ENCODE measurements at places on chromosomes 5 and 9.

DNA sequence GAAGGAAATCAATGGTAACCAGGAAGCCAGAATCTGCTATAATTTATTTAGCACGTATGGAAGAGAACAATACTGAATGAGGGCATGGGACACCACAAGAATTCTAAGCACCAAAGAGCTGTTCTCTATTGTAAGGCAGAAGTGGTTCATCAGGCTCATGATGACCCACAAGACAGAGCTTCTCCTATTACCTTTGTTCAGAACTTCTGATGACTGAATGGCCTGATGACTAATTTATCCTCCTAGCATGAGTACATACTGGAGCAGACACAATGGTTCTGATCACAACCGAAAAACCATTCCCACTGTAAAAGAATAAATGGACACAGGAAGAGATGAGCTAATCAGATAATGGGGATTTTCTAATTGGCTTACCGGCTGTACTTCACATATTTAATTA lies 329.8 kb upstream of the PDE4D start:
- DNase-seq: no peak

GRCh38 chr9:81071108-81071507 lies 618.2 kb downstream of the TLE1 start:
- no peak for DNase-seq

GRCh38 chr5:147667363-147667762 lies 115.2 kb downstream of the JAKMIP2 start:
- DNase-seq: no peak

- no peak for DNase-seq
Measured at GRCh38 chr9:93228453-93228852, 44.5 kb downstream of the WNK2 start.

DNA sequence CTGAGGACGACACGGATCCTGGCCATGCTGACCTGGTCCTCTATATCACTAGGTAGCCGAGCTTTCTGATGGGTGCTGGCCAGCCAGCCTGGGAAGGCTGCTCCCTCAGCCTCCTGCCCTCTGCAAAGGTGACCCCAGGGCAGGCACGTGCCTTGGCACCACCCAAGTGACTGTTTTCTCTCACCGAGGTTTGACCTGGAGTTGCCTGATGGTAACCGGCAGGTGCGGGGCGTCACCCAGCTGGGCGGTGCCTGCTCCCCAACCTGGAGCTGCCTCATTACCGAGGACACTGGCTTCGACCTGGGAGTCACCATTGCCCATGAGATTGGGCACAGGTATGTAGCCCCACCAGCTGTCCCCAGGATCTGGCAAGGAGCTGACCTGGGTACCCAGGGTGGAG lies 3.8 kb downstream of the ADAMTS13 start:
- DNase-seq: no peak

DNA sequence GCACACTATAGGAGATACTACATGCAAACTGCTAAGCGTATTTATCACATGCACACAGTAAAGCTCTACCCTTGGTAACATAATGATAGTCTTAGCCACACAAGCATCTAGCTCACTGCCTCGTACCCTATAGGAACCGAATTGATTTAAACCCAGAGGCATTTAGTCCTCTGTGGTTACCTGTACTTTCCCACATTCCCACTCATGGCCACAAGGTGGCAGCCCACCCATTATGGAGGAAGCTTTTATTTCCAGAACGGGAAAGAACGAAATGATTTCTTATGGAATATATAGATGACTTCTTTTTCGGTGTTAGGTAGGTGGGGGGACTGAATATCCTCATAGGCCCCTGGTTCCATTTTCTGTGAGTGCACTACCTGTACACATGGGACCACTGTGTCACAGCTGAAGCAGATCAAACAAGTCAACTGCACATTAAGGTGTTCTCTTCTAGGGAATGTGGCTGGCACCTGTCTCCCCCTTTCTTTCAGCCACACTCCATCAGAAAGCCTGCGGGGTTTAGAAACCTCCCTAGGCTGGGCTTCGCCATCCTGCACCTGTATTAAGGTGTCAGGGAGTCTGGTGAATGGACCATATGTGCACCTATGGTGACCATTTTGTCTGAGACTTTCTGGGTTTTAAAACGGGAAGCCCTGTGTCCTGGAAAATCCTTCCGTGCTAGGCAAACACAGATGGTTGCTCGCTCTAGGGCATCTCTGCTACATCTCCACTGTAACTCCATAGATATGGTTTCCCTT lies 313.2 kb downstream of the SLIT3 start:
- peak; percentile 23 for DNase-seq

GRCh38 chr9:21121595-21122251 lies 19.9 kb downstream of the IFNW1 start:
- DNase-seq: no peak

- DNase-seq: no peak
Measured at GRCh38 chr5:137215261-137215660, 283.9 kb downstream of the SPOCK1 start.

- DNase-seq: no peak
Measured at GRCh38 chr5:149937610-149938009, 7.0 kb downstream of the PDE6A start.

GRCh38 chr5:163695830-163696578 lies 190.6 kb downstream of the MAT2B start:
- DNase-seq: no peak

DNA sequence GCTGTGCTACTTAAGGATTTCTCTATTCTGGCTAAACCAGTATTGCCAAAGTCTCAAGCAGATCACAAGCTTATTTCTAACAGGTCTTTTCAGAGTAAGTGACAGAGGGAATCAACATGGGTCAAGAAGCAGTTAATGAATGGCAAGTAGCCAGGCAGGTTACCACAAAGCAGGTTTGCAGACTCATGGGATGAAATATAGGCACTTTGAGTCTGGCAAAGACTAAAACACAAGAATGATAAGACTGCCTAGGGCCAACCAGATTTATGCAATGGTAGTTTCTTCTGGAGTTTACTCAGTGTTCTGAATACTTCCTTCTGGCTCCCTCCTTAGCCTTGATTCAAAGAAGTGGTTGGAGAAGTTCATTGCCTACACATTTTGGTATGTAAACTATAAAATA lies 3.6 kb downstream of the HMGCS1 start:
- no peak for DNase-seq

GRCh38 chr9:18666986-18667772 lies 193.2 kb downstream of the ADAMTSL1 start:
- no peak for DNase-seq

DNA sequence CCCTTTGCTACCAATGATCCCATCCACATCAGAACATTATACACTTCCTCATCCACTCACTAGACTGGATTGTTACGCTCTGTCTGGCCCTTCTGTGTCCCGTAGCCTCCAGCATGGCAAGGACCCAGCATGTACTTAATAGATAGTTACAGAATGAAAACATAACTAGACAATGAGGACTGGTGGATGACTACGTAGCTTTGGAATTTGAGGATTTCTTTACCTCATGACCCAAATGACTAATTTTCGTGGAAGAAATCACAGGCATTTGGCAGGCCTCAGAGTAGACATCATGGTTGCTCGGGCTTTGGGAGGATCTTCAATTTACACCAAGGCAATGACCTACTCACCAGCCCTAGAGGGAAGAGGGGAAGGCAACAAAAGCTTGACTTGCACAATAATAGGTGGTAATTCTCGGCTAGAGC lies 299.8 kb downstream of the TLE1 start:
- DNase-seq: no peak

DNA sequence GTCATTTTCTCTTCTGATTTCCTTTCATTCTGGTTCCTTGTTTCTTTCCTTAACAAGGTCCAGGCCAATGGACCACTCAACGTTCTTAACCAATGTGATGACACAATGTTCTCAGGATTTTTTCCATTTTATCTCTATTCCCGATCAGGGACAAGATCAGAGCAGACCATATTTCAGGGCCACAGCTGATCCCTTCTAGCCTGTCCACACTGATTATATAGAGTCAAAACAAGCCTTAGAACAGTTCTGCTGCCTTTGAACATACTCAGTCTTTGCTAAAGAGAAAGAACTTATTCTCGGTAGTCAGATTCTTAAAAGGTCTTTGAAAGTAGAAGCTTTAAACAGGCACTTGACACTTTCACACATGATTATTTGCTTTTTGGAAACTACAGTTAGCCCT lies 188.4 kb downstream of the ADAMTSL1 start:
- DNase-seq: no peak

DNA sequence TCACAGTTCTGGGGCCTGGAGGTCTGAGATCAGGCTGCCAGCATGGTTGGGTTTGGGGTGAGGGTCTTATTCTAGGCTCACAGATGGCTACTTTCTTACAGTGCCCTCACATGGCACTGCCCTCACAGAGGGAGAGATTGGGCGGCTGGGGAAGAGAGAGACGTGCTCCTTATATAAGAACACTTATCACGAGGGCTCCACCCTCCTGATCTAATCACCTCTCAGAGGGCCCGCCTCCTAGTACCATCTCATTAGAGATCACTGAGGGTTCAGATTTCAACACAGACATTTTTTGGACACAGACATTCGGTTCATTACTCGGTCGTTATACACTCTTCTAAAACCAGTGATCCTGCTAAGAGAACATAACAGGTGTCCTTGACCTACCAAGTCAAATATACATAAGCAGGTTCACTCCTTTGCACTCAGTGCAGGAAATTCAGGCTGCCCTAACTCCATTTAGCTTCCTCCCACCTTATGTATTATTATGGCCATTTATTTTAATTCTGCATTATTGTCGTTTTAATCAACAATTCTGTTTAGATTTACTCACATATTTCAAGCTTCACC lies 121.7 kb downstream of the ICE1 start:
- no peak for DNase-seq

DNA sequence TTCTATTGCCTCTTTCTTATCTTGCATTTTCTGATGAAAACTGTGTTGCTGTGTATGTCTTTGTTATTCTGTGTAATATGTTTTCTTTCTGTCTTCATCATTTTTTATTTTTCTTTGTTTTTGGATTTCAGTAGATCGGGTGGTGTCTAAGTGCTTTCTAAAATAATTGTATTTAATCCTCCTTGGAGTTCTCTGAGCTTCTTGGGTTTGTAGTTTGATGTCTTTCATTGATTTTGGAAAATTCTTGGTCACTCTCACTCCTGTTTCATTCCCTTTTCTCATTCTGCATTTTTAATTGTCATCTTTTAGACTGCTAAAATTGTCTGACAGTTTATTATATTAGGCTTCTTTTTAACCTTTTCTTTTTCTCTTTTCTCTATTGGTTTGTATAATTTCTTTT lies 560.5 kb downstream of the IRX1 start:
- DNase-seq: no peak

- DNase-seq: no peak
Measured at GRCh38 chr5:146079695-146080373, 25.5 kb downstream of the PLAC8L1 start.

DNA sequence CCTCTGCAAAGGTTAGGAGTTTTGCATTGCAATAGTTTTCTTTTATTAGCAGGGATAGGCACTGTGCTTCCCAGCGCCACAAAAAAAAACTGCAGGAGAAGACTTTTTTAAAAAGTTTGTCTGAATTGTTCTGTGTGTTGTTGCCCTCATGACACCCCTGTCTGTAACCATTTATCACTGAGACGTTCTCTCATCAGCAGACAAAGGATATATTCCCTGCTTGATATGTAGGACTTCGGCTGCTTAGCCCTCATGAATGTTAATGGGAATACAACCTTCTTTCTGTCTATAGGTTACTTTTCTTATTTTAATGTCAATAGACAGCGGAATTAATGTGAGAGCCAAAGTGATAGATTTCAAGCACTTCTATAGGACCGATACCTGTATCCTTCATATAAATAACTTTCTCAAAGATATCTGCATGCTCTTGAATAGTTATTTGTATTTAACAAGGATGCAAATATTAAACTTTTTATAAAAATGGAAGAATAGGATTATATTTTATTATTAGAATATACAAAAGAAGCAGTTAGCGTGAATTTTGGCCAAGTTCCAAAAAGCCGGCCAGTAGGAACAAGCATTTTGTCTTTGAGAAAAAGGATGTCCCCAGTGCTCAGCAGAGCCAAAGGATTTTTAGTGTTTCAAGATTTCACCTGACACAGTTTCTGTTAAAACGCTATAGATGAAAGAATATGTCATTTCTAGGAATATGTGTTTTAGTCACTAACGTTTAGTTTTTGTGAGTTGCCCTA lies 1.5 kb upstream of the LYSMD3 start:
- no peak for DNase-seq

GRCh38 chr9:35729101-35729500 lies 2.9 kb downstream of the TLN1 start:
- no peak for DNase-seq

DNA sequence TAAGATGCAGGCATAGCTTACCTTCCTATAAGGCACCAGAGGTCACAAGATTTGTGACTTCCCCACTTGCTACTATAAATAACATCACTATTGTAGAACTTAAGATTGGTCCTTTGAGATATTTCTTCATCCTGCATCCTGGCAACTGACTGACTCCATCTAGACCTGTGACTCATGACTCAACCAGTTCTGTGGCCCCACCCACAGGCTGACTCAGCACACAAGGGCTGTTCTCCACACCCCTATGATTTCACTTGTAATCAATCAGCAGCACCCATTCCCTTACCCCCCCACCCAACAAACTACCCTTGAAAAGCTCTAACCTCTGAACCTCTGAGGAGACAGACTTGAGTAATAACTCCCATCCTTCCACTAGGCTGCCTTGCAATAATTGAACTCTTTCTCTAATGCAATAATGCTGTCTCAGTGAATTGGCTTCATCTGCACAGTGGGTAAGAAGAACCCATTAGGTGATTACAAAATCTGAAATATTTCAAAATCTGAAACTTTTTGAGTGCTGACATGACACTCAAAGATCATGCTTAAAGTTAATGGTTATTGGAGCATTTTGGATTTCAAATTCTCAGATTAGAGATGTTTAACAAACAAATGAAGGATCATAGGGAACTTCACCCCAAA lies 296.7 kb downstream of the ARL15 start:
- peak; percentile 4 for DNase-seq

GRCh38 chr9:103245369-103245768 lies 250.2 kb downstream of the CYLC2 start:
- DNase-seq: no peak

DNA sequence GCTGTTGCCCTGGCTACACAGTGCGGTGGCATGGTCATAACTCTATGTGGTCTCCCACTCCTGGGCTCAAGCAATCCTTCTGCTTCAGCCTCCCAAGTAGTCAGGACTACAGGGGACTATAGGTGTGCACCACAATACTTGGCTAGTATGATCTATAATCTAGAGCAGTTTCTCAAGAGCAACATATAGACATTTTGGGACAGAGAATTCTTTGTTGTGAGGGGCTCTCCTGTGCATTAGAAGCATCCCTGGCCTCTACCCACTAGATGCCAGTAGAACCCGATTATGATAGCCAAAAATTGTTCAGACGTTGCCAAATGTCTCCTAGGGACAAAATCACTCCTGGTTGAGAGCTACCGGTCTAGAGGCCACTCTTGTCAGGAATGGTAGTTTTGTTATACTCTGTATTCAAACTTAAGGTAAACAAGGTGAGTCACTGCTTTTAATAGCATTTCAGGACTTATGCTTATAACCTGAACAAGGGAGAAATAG lies 7.2 kb downstream of the ANKHD1 start:
- no peak for DNase-seq

DNA sequence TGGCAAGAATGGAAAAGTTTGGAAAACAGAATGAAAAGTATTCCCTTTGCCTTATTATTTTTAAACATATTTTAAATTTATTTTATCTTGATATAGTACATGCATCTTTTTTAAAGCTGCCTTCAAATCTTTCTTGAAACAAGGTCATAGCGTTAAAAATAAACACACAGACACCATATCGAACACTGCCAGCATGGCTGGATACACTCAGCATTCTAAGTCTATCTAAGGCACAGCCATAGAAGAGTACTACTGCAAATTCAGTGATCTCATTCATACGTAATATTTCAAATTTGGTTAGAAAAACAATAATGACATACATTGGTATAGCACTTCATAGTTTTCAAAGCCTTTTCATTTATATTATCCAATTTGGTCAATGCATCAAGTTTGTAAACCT lies 57.5 kb downstream of the EPB41L4B start:
- no peak for DNase-seq

Measured in stimulated activated CD4-positive, alpha-beta T cell treated with anti-CD3 and anti-CD28 coated beads, Interleukin-2, amount 100 ng/mL, for 4 hours (primary cell).